ENCODE measurements at places on chromosomes 3 and 15.

GRCh38 chr3:185477316-185477715 is 21.5 kb downstream of the TMEM41A start:
- no peak for DNase-seq

DNA sequence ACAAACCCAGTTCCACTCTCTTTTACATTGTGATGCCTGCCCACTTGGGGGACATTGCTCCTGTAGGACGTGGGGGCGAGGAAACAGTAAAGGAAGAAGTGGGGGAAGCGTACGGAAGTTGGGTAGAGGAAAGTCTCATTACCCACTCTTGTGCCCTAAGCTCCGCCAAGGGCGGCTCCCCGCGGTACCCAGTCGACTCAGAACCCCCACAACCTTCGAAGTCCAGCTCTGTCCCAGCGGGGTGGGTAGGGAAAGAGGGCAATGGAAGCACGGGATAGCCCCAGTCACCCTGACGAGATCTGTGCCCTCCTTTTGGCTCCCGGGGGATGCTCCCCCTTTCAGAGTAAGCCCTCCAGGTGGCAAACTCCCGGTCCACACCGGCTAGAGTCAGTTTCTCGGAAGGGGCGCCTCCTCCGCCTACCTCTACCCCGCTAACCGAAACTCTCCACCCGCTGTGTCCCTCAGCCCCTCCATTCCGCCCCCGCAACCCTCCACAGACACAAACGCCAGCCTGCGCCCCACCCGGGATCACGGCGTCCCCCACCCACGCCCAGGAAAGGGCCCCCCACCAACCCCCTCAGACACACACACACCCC is 527 bp downstream of the CSNK1G1 start:
- no peak for DNase-seq

DNA sequence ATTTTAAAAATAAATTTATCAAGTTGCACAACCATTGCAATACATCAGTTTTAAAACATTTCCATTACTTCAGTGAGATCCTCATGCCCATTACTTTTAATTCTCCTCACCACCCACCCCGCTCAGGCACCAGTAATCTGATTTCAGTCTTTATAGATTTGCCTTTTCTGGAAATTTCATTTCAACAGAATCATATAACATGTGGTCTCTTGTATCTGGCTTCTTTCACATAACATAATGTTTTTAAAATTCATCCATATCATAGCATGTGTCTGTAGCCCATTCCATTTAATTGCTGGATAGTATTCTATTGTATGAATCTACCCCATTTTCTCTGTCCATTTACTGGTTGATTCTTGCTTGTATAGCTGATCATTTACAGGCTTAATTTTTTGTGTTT is 110.3 kb upstream of the TMEM108 start:
- DNase-seq, result no peak

- DNase-seq, result no peak
These were observed 10.2 kb upstream of the MAPK6 start for GRCh38 chr15:52008698-52009434.

Measured in iPS DF 6.9 (cell line).